ENCODE measurements at places on chromosomes 16 and 17.

DNA sequence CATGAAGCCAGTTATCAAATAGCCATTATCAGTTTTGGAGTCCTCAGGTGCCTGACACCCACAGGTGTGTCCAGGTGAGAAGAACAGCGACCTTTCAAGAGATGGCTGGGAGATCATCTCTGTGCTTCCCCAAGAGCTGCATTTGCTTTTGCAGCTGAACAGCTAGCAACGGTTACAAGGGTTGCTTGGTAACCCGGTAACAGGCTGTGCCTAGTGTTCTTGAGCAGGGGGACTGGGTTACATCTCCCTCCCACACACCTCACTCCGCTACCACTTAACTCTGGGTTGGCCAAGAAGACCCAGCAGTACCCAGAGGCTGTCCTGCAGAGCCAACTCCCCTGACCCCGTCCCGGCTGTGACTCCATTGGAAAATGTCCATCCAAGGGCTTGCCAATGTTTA, 147.0 kb downstream of the SLC39A11 start:
- DNase-seq, result no peak

DNA sequence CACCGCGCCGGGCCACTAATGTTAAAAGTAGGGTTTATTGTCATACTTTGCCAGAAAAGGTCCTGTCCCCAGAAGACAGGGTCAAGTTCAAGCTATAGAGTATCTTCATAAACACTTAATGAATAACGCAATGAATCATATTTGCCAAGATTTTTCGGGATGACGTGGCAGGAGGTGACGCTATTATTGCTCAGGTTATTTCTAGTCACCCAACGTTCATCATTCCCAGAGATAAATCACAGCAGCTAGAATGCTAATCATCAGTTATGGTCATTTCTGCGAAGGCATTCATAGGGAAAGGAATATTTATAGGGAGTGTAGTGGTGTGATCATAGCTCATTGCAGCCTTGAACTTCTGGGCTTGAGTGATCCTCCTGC, 2.0 kb downstream of the TMC5 start:
- DNase-seq, result no peak

- DNase-seq, result no peak
Observed at GRCh38 chr17:27644586-27644985, 13.6 kb downstream of the LGALS9 start.

DNA sequence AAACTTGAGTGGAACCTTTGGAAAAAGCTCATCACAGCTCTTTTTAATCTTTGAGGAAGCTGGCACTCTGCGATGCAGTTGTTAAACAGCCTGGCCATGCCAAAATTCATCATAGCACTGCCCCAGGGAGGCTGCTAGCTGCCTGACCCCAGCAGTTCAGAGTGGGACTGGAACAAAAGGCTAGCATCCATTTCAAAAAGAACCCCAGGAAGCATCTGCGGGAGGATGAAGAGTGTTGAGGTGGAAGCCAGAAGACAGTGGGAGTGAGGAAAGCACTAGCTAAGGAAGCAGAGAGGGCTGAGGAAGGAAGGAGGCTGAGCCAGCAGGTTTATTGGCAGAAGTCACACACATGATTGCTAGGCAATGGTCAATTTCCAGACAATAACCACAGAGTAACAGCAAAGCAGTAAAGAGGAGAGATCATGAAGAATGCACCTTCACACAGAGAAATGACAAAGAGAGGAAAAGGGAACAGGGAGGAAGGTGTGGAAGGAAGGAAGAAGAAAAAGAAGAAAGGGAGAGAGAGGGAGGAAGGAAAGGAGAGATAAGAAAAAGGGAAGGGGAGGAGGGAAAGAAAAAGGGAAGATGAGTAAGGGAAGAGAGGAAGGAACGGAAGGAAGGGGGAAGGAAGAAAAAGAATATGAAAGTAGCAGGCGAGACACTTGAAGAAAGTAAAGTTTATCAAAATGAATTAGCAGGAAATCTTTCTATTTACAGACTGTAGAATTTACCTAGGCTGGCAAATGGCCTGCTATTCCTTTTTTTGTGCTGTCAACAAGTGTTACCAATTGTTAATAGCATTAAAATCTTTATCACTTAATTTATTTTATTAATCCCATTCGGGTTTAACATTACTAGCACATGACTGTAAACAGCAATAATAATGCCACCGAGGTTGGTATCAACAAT, 270.0 kb upstream of the PSMD7 start:
- DNase-seq, result no peak

- no peak for DNase-seq
Observed at GRCh38 chr17:2957631-2958286, 105.6 kb downstream of the OR1D5 start.

GRCh38 chr17:5120036-5120435, 4.2 kb downstream of the USP6 start:
- DNase-seq, result no peak

- no peak for DNase-seq
Observed at GRCh38 chr17:11690681-11691080, 92.4 kb downstream of the DNAH9 start.

DNA sequence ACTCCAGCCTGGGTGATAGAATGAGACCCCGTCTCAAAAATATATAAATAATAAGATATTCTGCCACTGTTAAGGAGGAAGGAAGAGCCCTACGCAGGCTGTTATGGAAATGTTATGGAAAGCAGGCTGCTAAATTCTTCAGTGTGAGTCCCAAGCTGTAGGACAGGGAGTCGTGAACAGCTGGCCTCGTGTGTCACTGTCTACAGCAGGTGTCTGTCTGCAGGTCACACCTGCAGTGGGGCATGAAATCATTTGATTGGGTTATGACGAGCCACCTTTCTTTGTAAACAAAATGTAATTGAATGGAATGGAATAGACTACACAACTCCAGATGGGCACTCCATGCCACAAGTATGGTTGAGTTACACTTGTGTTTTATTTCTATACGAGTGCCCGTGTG, 15.6 kb upstream of the LITAF start:
- no peak for DNase-seq

DNA sequence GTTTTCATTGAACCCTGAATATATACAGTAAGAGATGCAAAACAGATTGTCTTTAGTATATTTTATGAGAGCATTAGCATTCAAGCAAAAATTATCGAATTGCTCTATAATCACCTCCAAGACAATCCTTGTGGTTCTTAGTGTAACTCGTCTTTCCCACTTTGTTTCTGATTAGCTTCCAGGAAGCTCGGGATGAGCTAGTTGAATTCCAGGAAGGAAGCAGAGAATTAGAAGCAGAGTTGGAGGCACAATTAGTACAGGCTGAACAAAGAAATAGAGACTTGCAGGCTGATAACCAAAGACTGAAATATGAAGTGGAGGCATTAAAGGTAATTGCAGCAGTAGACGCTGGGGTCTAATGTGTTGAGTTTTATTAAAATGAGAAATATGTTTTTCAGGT, 9.9 kb downstream of the NDEL1 start:
- DNase-seq, result no peak

- DNase-seq, result no peak
Observed at GRCh38 chr17:77441130-77441920, 300.6 kb downstream of the SEC14L1 start.

DNA sequence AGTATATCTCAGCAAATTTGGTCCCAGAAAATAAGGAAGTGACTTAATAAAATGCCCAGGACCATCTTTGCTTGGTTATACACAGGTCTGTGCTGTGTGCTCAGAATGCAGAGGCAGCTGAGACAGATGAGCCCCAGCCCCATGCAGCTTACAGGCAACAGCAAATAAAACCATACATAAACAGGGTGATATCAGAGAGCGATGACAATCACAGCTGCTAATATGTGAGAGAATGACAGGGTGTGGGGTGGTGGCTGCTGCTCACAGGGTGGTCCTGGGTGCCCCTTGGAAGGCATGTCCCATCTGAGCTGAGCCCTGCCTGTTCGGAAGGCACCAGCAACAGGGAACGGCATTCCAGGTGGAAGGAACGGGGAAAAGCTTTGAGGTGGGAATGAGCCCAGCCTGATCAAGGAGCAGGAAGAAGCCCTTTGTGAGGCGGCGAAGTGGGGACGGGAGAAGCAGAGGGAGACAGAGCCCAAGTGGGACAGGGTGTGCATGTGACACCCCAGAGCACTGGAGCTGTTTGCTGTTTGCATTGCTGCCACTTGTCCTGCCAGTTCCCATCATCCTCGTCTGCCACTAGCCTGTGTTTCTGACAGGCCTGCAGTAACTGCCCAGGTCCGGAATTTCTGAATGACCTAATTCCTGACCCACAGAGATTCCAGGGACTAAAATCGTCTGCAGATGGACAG, 150.5 kb downstream of the KATNIP start:
- no peak for DNase-seq

DNA sequence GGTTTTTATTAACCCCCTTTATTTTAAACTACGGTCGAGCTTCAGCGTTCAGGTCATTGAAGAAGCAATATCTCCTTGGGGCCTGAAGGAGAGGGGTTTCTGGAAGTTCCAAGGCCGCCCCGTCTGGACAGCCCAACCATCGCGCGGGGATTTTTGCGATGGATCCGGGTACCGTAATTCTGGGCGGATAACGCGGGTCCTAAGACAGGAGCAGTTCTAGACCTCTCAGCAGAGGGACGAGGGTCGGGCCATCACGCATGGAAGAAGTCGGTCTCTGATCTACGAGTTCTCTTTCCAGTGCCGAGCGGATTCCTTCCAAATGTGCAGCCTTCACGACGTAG, 3.6 kb downstream of the BORCS6 start:
- no peak for DNase-seq
